ENCODE measurements at places on chromosomes 5 and 9. TPM values are rescaled to one million over a fixed set of nuclear protein-coding genes. Genes with fewer than 3 reads are reported as not detected.

- DNase-seq, result peak; percentile 69
Measured at GRCh38 chr9:115164511-115164974, 46.6 kb upstream of the TNC start.

Gene SPIN1
- total RNA-seq, result 74.1 TPM

GRCh38 chr9:125146247-125146646 lies 2.9 kb upstream of the SCAI start:
- DNase-seq, result peak; percentile 51

GRCh38 chr5:53100606-53101005 lies 9.0 kb downstream of the MOCS2 start:
- DNase-seq, result no peak

- no peak for DNase-seq
Measured at GRCh38 chr5:52988335-52989024, 672 bp upstream of the ITGA2 start.

DNA sequence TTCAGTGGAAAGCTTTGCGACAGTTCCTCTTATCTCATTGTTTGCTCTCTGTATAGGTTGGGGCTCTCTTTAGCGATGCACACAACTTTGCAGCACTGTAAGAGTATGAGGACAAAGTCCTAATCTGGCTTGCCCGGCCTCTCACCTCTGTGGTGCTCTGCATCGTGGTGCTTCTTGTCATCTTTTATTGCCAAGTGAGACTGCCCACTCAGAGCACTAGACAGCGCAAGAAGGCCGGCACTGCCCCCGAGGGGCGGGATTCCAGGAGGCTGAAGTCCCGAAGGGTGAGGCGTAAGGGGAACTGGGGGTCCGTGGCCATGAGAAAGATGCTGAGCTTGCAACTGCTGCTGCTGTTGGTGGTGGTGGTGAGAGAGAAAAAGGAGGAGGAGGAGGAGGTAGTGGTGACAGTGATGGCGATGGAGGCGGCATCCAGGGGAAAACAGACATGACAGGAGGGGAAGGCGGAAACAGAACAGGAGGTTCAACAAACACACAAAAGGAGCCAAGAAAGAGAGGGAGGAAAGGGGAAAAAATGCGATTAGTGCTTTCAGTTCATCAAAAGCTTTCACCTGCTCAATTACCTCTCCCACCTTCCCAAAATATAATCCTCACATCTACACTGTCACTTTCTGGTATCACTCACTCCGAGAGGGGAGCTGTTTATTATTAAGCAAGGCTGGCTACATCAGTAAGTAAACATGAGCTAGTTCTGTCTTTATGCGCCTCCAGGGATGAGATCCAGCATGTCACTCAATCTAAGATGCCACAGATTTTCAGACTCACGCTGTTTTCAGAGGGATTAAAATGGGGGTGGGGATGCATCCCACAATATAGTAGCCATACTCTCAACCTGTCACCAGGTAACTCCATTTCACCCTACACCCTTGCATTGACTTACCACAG lies 55.1 kb downstream of the TLE1 start:
- DNase-seq, result no peak

DNA sequence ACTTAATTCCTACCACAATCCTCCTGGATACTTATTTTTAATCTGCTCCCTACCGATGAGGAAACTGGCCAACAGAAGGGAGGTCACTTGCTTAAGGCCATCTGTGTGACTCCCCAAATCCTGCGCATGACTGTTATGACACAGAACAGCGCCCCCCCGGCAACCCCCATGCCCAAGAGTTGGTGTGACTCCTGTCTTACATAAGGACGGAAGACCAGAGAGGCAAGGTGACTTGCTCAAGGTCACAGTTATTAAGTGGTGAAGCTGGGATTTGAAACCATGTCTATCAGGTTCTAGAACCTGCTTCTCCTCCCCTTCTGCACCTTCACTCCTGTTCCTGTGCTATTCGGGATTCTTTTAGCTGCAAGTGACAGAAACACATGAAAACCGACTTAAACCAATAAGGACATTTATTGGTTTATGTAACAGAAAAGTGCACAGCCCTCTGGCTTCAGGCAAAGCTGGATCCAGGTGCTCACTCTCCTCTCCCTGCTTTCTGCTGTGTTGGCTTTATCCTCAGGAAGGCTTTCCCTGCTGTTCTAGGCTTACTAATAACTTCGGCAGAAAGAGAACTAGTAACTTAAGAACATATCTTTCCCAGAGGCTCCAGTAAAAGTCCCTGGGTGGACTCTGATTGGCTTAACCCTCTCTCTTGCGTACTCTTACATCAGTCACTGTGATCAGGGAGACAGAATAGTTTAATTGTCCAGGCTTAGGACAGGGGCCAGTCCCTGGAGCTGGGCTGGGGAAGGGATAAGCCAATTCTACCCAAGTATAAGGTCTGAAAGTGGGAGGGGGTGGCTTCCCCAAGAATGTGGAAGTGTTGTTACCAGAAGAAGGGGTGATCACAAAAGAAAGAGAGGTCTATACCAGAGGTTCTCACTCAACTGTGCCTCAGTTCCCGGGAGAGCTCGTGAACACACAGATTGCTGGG lies 43.7 kb downstream of the FGF18 start:
- no peak for DNase-seq

DNA sequence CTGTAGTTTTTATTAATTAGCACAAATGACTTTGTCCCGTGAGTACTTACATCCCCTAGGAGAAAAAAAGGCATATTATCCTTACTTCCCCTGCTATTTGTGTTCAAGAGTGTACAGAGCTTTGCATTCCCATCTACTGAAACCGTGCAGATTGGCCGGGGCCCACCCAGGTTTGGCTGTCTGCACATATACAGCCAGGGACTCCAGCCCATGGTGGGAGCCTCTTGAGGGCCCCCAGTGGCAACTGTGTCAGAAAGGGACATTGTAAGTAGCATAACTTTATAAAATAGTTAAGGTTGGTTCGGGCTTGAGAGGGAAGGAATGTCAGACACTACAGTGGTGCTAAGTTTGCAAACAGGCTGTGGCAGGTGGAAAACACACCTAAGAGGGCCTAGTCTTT lies 24.7 kb downstream of the PHF2 start:
- DNase-seq, result no peak

GRCh38 chr9:111759762-111760639 lies 34.7 kb downstream of the SHOC1 start:
- peak; percentile 60 for DNase-seq

GRCh38 chr9:1050125-1050895 lies at the start of gene DMRT2:
Gene DMRT2, plus strand, starts transcription at chr9:1050357. Its CDS starts 1,257 bp downstream, at chr9:1051614.
- peak; percentile 40 for DNase-seq

Gene UNC13B
- total RNA-seq, result 30.5 TPM

Gene LURAP1L
- 13.3 TPM for total RNA-seq

- peak; percentile 67 for DNase-seq
Measured at GRCh38 chr5:14664270-14665100, at the start of gene OTULIN. Gene OTULIN, plus strand, starts transcription at chr5:14664718. Its CDS starts 108 bp downstream, at chr5:14664826.

DNA sequence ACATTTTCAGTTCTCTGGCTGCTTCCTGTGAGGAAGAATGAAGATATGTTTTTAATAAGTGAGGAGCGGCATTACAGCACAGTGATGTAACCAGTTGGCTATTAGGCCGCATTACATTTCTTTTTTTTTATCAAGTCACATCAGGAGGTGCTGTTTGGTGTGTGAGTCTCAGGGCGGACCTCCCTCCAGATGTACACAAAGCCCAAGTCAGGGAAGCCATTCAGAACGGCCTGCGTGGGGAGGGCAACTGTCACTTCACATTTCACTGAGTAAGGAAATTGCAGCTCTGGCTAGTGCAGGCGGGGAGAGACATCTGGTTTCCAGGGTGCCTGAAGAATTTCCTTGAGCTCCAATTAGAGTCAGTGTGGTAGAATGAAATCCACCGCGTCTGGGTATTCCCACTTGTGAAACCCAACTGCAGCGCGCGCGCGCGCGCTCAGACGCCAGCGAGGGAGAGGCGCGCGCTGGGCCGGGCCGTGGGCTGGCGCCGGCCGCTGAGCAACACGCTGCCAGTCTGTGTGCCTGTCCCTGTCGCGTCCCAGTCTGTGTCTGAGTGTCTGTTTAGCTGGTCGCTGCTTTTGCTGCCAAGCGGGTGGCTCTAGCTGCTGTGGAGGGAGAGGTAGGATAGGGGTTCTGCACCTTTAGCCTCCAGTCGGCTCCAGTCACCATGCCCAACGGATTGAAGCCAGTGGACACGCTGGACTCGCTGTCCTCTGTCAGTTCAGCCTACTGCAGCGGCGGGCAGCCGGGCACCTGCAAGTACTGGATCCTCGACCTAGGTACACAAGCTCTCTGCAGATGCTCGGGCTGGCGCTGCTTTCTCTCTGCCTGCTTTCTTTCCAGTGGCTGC lies 140.8 kb upstream of the OTULINL start:
- peak; percentile 95 for DNase-seq

Data from astrocyte (in vitro differentiated cells and primary cell).